ENCODE measurements at places on chromosomes 3 and 15.

DNA sequence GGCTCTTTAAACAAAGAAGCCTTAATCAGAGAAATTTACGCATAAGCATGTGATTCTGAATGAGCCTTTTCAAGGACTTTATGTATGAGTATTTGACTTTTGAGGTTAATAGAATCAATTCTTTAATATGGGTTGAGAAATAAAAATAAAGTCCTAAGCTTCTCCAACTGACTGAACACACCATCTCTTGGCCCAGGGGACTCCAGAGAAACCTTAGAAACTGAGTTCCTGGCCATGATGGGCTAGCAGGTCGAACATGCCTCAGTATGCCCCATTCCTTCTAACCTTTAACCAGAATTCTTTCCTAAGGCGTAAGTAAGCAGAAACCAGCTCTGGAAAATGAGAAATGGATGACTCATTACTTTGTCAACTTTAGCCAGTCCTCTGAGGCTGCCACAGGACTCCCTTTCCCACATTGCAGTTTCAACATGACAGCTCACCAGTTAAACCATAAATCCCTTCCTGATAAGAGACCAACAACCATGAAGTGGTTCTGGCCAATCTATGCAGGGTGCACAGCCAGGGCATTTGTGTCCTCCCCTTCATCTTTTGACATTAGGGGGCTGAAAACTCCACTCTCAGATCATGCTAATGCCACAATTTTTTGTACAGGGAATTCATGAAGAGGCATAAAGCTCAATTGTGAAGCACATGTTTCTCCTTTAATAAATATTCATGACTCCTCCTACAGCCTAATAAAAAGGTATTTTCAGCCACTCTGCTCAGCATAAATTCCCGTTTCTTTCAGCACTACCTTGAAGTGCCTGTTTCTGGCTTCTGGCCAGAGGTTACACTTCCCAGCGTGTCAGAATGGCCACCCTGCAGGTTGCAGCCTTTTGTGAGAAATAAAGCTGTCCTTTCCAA, 33.3 kb downstream of the TM4SF18 start:
- DNase-seq: peak; percentile 70

DNA sequence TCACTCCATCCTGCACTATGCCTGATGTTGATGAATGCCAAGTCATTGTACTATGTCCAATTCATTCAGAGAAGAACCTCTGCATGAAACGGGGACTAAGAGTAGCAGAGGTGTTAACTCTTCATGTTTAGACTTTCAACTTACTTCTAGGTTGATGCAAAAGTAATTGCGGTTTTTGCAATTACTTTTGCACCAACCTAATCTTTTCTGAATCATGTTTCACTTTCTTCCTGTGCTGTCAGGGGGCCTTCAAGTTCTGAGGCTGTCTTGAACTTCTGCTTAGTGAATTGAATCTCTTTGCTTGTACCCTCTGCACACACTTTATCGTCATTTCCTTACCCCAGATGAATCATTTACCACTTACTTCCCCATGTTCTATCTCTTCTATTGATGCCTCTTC, 636.2 kb downstream of the NAALADL2 start:
- no peak for DNase-seq

- no peak for DNase-seq
Measured at GRCh38 chr15:70493787-70494516, 269.4 kb downstream of the UACA start.

DNA sequence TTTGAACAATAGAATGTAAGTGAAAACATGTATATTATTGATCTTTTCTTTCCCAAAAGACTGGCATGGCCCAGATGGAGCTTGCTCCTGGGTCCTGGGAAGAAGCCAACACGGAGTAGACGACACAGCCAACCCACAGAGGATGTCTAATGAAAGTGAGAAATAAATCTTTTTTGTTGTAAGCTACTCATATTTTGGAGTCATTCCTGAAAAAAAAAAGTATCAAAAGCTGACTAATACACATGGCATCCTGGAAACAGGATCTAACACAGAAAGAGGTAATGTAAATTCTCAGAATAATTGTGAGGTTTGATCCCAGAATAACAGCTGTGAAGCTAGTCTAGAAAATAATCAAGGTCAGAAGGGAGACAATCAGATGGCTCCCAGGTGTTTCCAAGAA, 12.6 kb upstream of the FRMD5 start:
- DNase-seq: peak; percentile 31

DNA sequence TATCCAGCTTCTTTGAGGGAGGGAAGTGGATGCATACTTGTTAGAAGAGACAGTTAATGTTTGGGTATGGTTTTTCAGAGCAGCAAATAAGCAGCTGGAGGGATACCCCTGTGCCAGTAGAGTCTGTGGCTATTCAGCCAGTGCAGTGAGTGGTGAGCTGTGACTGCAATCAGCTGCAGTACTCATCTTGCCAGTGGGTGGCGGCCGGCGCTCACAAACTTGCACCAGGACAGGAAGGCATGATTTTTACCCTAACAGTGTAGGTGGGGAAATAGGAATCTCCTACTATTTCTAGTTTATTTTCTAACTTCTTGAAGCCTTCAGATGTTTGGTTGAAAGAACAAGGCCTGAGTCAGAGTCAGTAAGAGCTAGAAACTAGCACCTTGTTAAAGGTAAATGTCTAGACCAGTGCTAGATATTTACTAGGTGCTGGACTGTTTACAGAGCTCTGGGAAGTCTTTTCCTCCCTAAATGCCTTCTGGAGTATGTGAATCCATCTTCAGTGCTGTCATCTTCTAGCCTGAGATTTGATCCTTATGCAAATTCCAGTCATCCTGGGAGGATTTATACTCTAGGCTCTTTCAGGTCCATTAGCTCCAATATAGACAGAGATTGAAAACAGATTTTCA, 23.6 kb downstream of the TIMP4 start:
- DNase-seq: peak; percentile 74

- no peak for DNase-seq
Measured at GRCh38 chr15:77569729-77570125, 63.0 kb downstream of the LINGO1 start.

DNA sequence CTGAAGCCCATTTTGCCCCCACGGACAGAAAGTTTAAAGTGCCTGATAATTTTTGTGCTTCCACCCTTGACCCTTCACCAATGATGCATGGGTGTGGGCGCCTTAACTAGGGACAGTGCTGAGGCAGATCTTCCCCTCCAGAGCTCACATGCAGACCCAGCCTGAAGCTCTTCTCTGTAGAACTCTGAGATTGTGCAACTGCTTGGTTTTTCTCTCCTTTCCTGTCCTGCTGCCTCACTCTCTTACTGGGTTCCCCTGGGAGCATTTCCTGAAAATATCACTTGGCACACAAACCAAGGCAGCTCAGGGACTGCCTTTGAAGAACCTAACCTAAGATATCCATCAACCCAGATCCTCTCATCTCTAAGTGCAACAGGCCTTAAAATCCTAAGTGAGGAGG, 220.3 kb upstream of the STT3B start:
- DNase-seq: no peak

DNA sequence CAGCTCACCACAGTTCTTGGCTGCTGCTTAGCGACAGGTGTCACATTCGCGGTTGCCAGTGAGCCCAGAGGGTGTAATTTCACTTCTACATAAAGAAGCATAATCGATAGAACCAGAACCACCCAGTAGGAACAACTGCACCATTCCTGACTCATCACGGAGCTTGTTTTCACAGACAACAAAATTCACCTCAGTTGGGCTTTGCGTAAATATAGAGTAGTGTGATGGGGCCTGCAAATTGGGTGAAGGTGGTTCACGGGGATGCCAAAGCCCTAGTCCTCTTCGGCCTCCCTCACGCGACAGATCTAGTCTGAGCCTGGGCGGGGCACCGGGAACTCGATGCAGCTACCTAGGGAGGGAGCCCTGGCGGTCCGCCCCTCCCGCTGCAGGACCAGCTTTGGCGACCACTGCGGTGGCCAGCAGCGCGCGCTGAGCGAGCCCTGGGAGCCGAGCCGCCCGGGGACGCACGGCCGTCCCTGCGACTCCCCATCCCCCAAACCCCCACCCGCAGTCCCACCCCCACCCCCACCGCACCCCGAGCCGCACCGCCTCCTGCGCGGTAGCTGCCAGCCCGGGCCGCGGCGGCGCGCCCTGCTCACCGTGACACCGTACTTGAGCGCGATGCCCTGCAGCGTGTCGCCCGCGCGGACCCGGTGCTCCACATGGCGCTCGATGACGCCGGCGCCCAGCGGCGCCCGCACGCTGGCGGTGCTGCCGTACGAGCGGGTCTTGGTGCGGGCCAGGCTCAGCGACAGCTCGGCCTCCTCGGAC, 519 bp downstream of the LYSMD2 start:
- peak; percentile 47 for DNase-seq

- DNase-seq: no peak
Measured at GRCh38 chr3:27353221-27353620, 16.0 kb downstream of the NEK10 start.

DNA sequence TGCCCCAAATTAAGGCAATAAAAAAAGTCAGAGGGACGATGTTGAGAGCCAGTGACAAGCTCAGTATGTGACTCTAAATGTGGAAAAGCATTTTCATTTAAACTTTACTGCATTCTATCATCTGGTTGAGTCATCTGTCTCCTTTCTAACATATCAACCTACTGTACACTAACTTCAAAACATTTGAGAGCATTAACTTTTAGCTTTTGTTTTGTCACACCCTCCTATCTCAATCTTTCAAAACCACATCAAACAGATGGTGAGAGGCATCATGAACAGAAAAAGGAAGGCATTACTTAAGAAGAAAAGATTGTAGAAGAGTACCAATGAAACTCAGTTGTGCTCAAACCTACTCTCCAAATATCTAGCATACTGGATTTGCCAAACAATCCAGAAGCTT, 4.8 kb downstream of the LRRC58 start:
- DNase-seq: peak; percentile 18

DNA sequence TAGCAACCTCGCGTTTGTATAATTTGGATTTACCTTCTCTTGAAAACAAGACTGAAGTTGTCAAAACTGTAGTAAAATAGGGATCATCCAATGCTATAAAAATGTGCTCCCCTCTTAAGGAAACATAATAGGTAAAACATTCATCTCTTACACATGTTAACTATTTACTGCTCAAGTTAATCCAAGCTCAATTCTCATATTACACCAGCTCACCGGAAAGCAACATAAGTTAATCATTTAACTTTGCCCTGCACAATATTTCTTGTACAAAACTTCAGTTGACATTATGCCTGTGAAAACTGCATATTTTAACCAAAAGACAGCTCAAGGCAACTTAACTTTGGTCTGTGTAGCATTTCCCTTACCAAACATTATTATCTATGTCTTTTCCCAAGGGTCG, 634.2 kb downstream of the NAALADL2 start:
- no peak for DNase-seq

DNA sequence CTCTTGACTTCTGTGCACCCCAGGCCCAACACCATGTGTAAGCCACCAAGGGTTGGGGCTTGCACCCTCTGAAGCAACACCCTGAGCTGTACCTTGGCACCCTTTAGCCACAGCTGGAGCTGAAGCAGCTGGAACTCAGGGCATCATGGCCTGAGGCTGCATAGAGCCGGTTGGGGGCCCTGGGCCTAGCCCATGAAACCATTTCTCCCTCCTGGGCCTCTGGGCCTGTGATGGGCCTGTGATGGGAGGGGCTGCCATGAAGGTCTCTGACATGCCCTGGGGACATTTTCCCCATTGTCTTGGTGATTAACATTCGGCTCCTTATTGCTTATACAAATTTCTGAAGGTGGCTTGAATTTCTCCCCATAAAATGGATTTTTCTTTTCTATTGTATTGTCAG, 22.4 kb upstream of the ADAMTSL3 start:
- no peak for DNase-seq

DNA sequence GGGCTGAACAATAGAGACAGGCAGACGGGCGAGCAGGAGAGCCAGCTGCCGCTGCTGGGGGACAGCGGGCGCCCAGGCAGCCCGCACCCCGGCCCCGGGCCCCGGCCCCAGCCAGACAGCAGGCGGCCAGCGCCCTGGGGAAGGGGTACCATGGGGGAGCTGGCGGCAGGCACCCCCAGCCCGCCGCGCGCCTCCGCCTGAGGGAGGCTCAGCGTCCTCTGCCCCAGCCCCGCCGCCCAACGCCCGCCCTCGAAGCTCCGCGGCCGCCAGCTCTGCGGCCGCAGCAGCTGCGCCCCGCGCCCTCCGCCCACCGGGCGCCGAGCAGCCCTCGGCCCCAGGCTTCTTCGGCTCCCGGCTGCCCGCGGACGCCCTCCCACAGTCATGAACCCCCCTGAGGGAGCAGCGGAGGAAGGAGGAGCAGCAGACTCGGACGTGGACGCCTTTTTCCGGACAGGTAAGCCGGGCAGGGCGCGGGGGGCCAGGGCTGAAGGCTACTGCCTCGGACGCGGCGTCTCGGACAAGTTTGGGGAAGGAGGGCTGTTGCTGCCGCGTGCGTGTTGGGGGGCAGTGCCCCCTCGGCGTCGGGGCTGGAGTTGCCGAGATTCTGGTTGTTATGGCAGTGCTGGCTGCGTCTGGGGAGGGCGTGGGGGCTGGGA, 41.6 kb upstream of the ROPN1 start:
- DNase-seq: peak; percentile 49

DNA sequence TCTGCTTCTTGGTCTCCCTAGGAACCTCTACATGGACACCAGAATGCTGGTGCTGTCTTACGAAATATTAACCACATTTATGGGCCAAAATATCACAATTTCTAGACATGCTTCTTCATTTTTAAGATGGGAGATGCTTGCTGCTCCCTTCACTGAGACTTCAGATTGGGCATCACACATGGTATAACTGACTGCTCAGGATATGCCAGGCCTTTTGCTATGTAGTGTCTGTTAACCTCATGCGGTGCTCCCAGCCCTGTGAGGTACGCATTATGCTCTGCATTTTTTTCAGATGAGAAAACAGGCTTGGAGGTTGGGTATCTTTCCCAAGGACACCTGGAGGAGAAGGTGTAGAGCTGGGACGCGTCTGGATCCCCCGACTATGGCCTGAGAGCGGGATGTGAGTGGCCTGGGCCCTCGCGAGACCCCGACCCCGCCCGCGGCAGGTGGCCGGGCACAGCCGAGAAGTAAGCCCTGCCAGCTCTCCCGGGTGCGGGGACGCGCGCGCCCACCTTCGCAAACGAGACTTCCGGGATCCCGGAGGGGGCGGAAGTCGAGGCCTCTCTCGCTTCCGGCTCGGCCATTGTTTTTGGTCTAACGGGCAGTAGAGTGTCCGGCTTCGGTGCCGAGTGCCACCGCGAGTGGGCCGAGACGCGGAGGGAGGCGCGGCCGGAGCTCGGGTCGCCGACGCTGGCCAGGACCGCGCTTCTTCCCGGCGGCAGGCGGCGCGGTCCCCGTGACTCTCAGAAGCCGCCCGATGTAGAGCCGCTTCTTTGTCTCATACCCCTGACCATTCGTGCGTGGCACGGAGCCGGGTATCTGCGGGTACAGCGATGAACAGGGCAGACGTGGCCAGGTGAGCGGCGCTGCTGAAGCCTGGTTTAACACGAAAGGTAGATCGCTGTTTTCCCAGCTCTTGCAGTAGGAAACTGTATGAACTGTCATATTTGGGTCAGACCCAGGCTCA, at the start of gene ZKSCAN7:
ZKSCAN7 (plus strand) TSS at position 568 of the 967 bp plus-strand sequence. CDS start 1,855 bp downstream, outside the sequence.
- DNase-seq: peak; percentile 85

- peak; percentile 59 for DNase-seq
Measured at GRCh38 chr15:75532413-75533250, 46.5 kb downstream of the PTPN9 start.
